ENCODE measurements at places on chromosomes 11 and 22.

- no peak for DNase-seq
Measured at GRCh38 chr22:40578171-40578570, 58.3 kb downstream of the MRTFA start.

DNA sequence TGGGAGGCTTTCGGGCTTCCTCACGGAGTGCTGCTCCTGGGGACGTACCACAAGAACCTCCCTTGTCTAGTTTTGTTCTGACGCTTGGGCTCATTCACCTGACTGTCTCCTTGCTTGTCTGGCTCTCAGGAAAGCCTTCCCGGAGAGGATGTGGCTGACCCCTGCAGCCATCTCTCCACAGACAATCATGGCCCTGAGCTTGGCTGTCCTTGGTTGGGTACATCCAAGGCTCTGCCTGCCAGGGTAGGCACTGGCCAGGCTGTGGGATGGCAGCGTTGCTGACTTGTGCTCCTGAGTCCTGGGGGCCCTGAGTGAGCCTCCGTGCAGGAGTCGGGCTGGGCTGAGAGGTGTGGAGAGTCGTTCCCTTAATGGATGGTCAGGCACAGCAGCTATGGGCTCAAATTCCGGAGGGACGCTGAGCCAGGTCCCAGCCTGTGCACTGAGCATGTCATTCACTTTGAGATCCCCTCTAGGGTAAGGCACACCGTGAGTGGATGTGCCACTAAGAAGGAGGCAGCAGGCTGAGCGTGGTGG is 32.8 kb downstream of the BCR start:
- no peak for DNase-seq

DNA sequence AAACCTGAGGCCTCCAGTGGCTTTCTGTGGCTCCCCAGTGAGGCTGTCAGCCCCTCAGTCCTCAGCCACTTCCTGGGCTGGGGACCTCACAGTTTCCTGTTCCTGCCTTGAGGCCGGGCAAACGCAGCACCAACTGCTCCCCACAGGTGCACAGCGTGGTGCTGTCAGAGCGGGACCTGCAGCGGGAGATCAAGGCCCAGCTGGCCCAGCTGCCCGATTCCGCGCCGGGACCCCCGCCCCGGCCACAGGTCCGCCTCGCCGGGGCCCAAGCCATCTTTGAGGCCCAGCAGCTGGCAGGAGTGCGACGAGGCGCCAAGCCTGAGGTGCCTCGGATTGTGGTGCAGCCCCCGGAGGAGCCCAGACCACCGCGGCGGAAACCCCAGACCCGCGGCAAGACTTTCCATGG is 5.4 kb downstream of the TBC1D10C start:
- DNase-seq: no peak

- no peak for DNase-seq
Measured at GRCh38 chr11:117823946-117824420, 561 bp downstream of the FXYD2 start.

DNA sequence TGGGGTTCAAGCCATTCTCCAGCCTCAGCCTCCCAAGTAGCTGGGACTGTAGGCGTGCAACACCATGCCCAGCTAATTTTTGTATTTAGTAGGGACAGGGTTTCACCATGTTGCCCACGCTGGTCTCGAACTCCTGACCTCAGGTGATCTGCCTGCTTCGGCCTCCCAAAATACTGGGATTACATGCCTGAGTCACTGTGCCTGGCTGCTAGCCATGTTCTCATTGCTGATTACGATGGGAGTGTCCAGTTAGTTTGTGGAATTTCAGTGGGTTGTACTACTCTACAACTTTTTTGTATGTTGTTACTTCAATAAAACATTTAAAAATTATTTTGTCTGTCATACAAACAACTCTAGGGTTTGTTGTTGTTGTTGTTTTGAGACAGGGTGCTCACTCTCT is 4.8 kb upstream of the VPS11 start:
- no peak for DNase-seq
